ENCODE measurements at places on chromosomes 16 and 17.

DNA sequence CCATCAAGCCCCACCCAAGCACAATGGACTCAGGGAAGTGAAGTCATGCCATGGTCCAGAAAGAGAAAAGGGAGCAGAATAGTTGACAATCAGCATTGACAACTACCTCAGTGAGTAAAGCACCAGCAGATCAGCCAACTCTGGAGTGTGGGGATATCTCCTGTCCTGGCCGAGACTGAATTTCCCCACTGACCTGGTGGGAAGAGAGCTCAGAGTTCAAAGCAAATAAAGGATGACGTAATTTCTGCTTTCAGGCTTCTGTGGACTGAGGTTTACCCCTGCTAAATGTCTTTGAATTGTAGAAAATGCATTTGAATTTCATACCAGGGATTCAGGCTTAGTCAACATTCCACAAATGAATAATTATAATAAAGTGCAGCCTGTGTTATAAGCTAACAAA lies 152.9 kb downstream of the CBLN1 start:
- DNase-seq, result no peak

- no peak for DNase-seq
Observed at GRCh38 chr16:11547118-11547916, 39.4 kb downstream of the LITAF start.

GRCh38 chr17:57600074-57600473 lies 145.0 kb downstream of the CCDC182 start:
- peak; percentile 29 for DNase-seq

GRCh38 chr16:88316151-88316550 lies 66.6 kb upstream of the ZNF469 start:
- no peak for DNase-seq

DNA sequence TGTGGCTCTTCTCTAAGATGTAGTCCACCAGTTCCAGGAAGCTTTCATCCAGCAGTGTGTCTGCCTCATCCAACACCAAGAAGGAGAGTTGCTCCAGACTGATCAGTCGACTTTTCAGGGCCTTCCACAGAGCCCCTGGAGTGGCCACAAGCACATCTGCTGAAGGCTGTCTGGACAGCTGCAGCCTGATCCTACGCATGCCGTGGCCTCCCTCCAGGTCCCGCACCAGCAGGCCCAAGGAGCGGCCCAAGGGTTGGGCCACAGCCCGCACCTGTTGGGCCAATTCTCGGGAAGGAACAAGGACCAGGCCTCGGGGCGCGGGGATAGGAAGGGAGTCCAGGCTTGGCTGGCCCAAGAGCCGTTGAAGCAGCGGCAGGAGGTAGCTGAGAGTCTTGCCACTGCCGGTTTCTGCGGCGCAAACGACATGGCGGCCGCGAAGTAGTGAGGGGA lies 729 bp downstream of the DDX28 start:
- no peak for DNase-seq

DNA sequence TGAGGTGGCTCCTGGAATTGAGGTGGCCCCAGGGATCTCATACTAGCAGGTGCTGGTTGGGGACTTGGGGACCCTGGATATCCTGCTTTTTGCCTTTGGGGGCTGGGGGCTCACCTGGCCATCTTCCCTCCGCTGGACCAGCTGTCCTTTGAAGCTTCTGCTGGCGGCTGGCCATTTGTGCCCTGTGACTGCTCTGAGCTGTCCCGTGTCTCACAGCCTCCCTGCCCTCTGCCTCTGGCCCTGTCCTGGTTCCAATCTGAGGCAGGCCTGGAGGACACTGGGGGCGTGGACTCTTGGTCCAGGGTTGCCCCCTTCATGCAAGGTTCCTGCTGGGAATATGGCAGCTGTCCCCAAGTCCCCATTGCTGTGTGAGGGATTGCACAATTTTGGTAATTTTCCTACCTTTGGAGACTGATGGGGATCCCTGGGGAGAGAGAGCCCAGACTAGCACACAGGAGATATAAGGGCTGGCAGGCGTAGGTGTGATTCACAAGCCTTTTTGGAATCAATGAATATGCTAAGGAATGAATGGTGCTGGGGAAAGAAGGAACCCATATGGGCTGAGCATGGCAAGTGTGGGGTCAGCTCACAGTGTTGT lies 19.2 kb downstream of the ADCY7 start:
- no peak for DNase-seq
